Renal pelvis (tissue), 12 donors: ENCODE measurements at places on chromosomes 6 and 20. TPM values are rescaled to one million over a fixed set of nuclear protein-coding genes. Genes with fewer than 3 reads are reported as not detected.

- no peak for DNase-seq
Observed at GRCh38 chr6:32151863-32152768, at the start of gene PRRT1. TSS of gene PRRT1 (minus strand) at chr6:32151939. CDS start at chr6:32151827, 112 bp downstream.

GRCh38 chr6:79167931-79168694 lies 66.4 kb downstream of the HMGN3 start:
- no peak for DNase-seq

DNA sequence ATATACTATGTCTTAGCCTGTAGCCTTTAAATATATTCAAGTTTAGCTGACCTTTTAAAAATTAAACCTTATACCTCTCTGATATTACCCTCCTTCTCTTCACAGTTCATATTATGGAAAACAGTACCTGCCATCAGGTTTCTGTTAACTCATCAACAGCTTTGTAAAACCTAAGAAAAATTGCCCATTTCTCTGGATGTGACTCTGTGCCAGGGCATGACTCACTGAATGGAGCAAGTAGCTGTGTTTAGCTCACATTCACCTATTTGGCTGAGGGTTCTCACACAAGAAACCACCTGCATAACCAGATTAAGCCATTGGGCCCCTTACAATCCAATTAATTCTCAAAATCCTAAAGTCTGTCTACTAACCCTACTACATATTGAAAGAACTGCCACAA lies 678.8 kb upstream of the MARCKS start:
- no peak for DNase-seq

DNA sequence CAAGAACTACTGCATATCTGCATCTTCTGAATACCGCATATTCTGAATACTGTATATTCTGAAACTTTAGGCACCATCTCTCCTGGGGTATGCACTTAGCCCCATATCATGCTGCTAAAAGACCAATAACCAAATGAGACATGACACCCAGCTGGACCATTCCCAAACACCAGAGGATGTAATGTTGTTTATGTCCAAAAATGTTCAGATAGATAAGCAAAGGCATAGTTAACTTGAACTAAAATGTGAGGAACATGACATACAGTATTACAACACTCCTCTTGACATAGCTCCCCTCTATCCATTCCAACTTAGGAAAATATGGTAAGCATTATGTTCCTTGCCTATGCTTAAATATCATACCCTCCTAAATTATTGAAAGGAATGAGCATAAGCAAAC lies 127.3 kb downstream of the TENT5A start:
- no peak for DNase-seq

DNA sequence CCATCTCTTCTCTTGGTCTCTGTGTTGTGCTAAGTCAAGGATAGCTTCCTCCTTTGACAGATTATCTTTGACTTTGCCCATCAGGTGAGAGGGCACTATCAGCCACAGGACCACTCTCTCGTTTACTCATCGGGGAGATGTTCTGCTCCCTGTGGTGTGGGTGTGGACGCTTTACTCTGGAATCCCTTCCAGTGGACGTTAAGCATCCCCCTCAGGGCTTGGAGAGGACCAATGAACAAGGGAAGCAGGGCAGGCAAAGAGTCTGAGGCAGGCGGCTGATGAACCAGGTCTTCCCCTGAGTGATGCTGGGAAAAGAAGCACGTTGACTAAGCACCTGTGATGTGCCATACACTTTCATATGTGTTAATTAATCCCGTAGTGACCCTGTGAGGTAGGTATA lies 21.0 kb upstream of the RNF24 start:
- DNase-seq = no peak

DNA sequence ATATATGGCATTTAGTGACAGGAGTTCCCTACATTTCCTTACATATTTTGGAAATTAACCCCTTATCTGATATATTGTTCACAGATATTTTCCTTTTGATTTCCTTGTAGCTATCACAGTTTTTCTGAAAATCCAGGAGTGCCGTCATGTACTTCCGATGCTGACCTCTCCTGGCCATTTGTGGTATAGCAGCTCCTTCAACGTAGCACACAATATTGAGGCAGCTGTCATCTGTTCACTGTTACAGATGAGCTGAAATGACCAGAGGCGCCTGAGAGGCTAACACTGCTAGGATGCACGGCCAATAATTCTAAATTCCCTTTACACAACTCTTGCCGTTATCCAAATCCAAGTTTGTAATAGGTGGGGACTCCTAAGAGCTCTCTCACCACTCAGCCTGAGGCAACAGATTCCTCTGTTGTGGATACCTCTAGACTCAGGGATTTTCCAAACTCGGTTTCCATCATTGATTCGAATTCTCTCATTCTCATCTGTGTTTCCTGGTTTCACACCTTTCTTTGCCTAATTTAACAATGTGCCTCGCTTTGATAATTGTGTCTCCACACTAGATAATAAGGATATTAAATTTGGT lies 53.0 kb downstream of the MMUT start:
- peak; percentile 64 for DNase-seq

DNA sequence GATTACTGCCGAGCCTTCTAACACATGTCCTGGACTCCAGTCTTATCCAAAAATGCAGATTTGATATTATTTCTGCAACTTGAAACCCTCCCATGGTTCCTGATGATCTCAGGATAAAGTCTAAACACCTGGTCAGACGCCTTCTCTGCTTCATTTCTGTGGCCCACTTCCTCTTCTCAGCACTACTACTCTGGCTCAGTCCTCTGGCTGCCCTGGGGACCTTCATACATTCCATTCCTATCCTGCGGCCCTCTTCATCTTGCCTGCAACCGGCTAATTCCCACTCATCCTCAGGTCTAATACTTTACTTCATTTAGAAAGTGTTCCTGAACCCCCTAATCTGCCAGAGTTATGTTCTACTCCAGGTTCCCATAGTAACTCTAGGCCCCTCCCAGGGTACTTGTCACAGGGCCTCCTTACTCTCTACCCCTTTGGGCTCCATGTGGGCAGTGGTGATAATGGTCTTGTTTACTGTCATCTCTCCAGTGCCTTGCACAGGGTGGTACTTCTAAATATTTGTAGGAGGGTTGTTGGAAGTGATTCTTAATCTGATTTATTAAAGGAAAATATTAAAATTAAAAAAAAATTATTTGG lies 18.9 kb downstream of the MAN1A1 start:
- no peak for DNase-seq

GRCh38 chr6:46998436-46999017 lies 43.6 kb downstream of the ADGRF1 start:
- DNase-seq = no peak

DNA sequence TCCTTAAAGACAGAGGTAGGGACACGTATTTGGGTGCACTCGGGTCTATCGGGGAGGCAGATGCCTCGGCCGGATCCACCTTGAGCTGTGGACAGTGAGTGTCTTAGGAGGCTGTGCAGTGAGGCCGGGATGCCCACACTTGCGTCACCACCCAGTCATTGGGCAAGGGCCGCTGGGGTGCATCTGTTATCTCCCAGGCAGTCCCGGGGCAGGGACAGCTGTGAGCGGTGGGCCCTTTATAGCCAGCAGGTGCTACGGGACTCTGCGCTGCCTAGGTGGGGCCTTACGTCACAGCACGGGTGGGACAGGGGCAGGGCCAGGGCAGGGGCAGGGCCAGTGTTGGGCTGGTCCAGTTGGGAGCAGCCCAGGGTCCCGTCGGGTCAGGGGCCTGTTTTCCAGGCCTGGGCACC lies 689 bp upstream of the COL20A1 start:
- DNase-seq = no peak

DNA sequence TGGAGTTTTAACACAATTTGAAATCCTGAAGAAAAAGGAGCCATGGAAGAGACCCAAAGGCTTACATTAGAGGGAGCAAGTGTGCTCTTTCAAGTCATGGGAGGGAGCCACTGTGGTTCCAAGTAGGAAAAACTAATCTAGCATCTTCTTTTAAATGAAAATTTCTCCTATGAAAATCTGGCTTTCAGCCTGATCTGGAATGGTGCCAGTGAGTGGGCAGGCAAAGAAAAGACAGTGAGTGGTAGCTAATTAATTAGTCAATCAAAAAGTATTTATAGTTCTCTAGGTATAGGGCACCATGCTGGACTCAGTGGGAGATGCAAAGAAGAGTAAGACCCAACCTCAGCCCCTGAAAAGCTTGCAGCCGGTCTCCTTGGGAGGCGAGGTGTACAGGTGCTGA lies 21.9 kb downstream of the CAP2 start:
- no peak for DNase-seq

- DNase-seq = no peak
Observed at GRCh38 chr6:37365791-37366190, 12.0 kb downstream of the RNF8 start.

GRCh38 chr6:8085053-8085511 lies 17.3 kb downstream of the EEF1E1 start:
- DNase-seq = no peak

DNA sequence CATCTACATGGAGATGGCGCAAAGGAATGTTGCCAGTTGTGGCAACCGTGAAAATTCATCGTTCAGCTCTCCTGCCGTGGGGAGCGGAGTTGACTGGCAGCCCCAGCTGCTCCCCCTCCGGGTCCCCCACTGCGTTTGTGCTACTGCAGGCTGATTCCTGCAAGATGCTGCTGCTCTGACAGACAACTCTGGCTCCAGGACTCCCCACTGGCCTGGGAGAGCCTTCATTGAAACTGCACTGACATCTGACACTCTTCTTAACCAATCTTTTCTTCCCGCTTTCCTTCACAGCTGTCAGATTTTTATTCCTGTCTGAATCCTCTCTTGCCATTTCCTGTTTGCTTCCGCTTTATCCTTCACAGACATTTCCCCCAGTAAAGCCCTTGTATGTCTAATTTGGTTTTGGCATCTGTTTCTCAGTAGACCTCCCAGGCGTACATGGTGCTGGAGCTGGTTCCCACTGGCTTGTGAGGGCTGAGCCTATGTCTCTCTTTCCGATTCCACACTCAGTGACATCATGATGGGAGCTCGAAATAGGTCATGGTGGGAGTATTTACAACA lies 9.5 kb upstream of the ATRN start:
- peak; percentile 55 for DNase-seq

DNA sequence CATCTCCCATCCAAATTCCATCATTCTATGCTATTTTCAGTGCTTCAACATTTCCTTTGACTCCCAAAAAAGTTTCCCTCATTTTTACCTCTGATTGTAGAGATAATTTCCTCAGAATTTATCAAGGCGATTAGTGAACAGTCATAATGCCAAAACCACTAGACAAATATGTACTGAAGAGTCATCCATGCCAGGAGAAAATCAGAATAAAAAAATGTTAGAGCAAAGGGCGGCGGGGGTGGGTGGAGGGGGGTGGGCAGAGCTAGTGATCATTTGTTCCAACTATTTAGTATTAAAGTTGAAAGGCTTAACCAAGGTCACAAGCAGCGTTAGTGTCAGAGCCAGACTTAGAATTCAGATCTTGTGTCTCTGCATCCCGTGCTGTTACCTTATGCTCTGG lies 5.3 kb upstream of the ADGRF5 start:
- no peak for DNase-seq

DNA sequence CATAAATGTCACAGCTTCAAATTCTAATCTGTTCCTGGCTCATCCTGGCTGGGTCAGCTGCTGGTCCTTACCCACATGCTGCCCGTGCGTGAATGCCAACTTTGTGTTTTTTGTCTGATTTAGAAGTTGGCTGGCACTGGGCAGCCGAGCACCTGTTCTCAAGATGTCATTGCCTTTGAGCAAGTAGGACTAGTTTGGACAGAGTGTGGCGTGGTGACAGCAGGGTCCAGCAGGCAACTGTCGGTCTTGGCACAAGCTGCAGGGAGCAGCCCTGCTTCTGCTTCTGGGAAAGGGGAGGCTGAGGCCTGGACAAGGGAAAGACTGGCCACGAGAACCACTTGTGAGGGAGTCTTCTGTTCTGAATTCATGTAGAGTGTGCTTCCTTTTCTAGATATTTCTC lies 26.4 kb upstream of the ADRM1 start:
- DNase-seq = no peak

DNA sequence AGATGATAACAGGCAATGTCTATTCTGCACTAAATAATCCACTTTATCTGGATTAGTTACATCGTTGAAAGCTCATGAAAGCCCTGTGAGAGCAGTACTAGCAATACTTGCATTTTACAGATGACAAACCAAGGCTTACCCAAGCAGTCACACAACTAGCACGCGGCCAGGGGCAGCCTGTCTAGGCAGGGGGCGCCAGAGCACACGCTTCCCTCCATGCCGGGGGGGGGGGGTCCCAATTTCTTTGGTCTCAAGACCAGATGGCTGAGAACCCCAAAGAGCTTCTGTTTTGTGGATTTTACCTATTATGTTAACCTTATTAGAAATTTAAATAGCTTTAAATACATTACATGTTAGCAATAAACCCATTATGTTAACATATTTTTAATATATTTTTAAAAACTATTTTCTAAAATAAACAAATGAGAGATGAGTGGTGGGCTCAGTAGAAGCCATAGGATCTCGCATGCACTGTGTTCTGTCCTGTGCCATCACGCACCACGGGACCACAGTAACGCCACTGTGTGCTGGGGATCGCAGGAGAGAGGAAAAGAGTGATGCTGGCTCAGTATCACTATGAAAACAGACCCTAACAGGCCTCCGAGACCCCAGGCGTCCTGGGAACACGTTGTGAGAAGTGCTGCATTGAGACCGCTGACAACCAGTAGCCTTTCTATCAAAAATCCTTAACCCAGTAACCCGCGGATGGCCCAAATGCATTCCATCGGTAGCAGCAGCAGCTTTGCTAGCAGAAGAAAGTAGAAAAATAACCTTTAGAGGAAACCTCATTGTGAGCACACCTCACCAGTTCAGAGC lies 5.3 kb upstream of the PRR18 start:
- DNase-seq = no peak

DNA sequence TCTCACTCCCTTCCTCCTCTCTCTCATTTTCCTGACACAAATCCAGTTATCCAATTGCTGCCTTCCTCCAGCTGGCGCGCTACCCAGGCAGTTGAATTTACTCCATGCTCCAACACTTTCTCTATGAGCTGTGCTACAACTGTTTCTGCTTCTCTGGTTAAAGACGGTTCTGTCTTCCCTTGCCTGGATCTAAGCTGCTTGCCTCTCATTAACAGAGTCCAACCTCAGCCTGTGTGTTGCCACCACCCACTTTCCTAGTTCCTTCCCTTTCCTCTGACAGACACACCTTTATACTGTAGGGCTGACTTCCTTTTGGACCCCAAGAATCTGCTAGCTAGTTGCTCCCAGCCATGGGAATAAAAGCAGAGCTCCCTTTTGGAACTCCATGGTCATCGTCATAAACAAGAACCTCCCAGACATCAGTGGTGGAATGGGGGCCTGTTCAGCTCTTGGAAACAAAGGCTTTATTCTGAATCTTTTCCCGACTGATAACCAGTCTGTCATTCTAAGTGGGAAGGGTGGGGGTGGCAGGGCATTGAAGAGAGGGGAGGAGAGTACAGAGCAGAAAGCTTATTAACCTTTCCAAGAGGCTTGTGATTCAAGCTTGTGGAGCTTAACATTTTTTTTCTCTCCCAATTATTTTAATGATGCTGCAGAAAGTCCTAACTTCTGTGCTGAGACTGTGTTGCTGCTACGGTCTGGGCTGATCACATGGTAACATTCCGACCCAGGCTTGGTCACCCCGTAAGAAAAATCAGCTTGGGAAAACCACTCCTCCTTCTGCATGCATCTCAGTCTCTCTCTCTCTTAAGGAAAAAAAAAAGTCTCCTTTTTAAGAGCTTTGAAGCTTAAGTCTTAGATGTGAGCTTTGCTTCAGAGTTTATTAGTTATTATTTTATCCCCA lies 31.3 kb upstream of the BMP2 start:
- DNase-seq = no peak

- no peak for DNase-seq
Observed at GRCh38 chr20:2108987-2109386, 7.4 kb downstream of the STK35 start.

The CALHM6 gene
- polyA plus RNA-seq = 3.5 TPM

The KCNK16 gene
- polyA plus RNA-seq = not detected

The CLPSL1 gene
- 0.39 TPM for polyA plus RNA-seq

The NHSL1 gene
- 12.4 TPM for polyA plus RNA-seq

The CTAGE9 gene
- polyA plus RNA-seq = not detected

The PRR18 gene
- polyA plus RNA-seq = 0.27 TPM

The RIPPLY2 gene
- polyA plus RNA-seq = not detected

The HCK gene
- 2.5 TPM for polyA plus RNA-seq

The KCNK15 gene
- polyA plus RNA-seq = not detected
